ENCODE measurements at places on chromosomes 3 and 15.

GRCh38 chr3:120331076-120331475 is 18.1 kb downstream of the LRRC58 start:
- no peak for DNase-seq

- DNase-seq: no peak
Observed at GRCh38 chr3:33438284-33438668, 1.9 kb downstream of the UBP1 start.

GRCh38 chr3:16127249-16127648 is 47.2 kb upstream of the GALNT15 start:
- DNase-seq: no peak

GRCh38 chr15:71057143-71057542 is 58.1 kb upstream of the THSD4 start:
- no peak for DNase-seq

- no peak for DNase-seq
Observed at GRCh38 chr3:9280451-9281219, 31.2 kb upstream of the SRGAP3 start.

- no peak for DNase-seq
Observed at GRCh38 chr15:53328341-53328740, 431.1 kb downstream of the WDR72 start.

- DNase-seq: no peak
Observed at GRCh38 chr15:55241891-55242290, 45.1 kb upstream of the RSL24D1 start.

DNA sequence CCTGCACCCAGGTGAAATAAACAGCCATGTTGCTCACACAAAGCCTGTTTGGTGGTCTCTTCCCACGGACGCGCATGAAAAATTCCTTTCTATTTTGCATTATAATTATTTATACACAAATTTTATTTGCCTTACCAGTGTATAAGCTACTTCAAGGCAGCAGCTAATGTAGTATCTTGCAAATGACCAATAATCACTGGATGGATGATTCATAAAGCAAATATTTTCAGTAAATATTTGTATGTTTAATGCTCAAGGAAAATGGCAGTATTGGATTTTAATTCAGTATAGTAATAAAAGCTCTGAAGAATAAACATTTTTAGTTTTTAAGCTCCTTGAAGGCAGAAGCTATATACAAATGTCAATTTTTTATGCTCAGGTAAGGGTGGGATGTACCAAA is 158.7 kb upstream of the NANOGP8 start:
- DNase-seq: no peak

DNA sequence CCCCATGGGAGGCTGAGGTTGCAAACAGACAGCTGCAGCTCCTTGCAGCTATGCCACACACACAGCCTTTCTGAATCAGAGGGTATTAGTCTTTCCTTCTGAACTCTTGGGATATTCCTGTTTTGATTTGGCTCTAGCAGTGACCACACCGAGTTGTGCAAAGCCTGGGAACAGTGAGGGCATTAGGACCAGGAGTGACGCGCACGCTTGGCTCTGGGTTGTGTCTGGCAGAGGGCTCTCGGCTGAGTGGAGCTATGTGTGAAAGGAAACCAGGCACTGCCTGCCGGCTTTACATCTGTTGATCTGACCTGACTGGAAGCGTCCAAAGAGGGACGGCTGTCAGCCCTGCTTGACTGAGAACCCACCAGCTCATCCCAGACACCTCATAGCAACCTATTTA is at the start of gene GALNT15:
Gene GALNT15 (plus strand): TSS at position 292 of the 400 bp plus-strand sequence. CDS start 472 bp downstream, outside the sequence.
- no peak for DNase-seq

- no peak for DNase-seq
Observed at GRCh38 chr3:191330530-191331048, 263 bp upstream of the UTS2B start.

DNA sequence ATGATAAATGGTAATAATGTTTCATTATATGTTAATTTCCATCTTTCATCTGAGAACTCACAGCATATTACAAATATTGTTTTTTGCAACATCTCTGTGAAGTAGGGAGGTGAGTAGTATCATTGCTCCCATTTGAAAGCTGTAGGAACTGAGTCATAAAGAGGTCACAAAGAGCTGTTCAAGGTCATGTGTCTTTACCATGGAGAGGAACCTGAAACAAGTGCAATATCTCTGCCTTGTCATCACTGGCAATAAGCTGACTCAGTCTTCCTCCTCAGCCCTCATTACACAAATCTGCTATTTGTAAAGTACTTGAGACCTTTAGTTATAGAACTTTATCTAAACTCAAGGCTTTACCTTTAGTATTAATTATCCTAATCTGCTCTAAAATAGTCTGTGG is 4.4 kb upstream of the ATP13A4 start:
- no peak for DNase-seq

DNA sequence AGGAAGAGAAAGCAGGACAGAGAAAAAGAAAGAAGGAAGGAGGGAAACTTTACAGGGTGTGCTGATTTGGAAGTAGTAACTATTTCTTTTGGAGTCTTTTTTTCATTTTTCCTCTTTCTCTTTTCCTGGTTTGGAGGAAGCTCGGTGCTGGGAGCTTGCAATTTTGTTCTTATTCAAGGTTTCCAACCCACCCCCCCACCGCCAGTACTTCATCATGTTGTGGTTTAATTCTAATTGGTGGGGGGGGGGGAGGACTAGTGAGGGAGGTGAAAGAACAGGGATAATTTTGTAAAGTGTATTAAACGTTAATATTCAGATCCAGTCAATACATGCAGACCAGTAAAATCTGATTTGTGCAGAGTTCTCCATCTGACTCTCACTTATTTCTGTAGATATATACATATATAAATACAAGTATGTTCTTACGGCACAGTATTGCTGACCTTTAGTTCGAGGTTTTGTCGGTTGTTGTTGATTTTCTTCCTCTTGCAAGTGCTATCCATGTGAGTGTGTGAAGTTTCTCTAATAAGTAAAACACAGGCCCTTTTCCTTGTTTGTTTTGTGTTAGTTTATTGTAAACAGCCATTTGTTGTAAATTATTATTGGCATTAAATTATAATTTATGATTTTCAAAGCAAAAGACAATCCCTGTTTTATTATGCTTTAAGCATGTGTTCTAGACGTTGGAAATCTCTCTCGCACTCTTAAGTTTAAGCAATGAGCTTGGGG is 9.3 kb downstream of the NR2F2 start:
- no peak for DNase-seq

DNA sequence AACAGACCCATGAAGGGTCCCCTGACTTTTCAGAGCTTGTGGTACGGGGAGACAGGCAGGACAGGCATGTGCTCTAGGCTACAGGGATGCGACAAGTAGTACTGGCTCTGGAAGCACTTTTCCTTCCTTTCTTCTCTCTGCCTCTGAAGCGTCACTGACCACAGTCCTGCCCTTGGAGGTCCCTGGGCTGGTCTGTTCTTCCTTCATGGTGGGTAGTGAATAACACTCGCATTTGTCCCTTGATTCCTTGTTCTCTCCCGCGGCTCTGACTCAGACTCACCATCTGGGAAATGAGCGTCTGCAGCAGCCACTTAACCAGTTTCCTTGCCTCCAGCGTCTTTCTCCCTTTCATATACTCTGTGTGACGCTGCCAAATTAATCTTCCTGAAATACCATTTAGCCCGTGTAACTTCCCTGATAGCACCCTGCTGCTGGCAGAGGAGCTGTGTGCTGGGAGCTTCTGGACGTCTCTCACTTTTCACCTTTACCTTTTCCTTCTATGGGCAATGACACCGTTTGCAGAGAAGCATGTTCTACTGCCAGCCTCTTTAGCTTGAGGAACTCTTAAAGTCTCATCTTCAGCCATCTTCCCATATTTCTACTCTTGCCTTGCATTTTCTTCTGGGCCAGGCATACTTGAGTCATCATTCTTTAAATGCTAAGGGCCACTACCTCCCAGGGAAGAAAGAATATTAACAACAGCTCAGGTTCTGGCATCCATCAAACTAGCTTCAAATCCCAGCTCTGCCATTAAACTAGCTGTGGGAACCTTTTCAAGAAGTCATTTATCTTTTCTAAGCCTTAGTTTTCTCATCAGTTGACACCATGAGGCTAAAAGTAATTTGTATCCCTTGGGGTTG is 33.6 kb downstream of the TMEM45A start:
- no peak for DNase-seq

- DNase-seq: no peak
Observed at GRCh38 chr15:70049701-70050301, 47.9 kb downstream of the TLE3 start.

- DNase-seq: no peak
Observed at GRCh38 chr3:21041621-21042020, 709.4 kb downstream of the ZNF385D start.

- DNase-seq: no peak
Observed at GRCh38 chr3:78455712-78456433, 1311.9 kb downstream of the ROBO1 start.

GRCh38 chr3:157360044-157360443 is 76.6 kb upstream of the PTX3 start:
- DNase-seq: no peak

DNA sequence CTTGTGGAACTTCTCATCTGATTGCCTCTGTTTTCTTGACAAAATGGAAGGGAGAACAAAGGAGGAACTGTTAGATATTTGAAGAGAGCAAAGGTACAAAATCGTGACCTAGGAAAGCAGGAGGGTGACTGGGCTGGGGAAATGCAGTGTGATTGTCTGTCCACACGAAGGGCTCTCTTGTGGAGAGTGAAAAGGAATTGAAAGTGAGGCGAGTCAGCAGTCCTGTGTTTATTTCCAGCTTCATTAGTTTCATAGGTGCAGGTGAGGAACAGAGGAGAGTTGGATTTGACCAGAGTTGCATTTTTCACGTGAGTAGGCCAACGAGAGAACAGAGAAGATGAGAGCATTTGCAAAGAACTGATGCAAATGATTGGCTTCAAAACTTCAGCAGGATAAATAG is 336.4 kb upstream of the SATB1 start:
- DNase-seq: no peak

DNA sequence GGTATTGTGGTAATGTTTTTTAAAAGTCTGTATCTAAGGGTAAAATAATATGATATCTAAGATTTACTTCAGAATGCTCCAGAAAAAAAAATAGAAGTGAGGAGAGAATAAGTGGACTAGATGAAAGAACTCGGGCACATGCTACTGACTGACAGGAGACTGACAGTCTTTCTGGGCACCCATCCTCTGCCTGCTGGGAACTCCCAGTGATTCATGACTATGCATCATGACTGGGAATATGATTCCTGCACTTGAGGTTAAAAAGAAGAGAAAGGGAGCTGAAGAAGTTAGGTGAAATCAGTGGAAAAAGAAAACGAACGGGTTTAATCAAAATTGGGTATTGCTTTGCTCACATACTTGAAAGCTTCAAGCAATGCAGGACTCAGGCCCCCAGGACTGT is 35.7 kb upstream of the SPSB4 start:
- DNase-seq: no peak

DNA sequence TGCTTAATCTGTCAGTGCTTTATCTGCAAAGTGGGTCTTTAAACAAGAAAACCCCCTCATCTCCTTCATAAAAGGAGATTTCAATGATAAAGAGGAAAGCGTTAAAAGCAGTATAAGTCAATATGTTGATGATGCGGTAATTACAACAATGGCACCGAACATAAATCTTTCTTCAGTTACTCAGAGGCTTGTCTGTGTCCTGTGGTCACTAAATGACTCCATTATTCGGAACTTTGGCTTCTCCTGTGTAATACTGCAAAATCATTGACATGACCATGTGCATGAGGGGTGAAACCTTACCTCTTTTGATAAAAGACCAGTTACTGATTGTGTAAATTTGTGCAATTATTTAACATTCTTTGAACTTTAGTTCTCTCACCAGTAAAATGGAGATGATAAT is 4.8 kb upstream of the USP3 start:
- no peak for DNase-seq

- DNase-seq: no peak
Observed at GRCh38 chr15:62569460-62570404, 404.6 kb upstream of the C2CD4B start.

DNA sequence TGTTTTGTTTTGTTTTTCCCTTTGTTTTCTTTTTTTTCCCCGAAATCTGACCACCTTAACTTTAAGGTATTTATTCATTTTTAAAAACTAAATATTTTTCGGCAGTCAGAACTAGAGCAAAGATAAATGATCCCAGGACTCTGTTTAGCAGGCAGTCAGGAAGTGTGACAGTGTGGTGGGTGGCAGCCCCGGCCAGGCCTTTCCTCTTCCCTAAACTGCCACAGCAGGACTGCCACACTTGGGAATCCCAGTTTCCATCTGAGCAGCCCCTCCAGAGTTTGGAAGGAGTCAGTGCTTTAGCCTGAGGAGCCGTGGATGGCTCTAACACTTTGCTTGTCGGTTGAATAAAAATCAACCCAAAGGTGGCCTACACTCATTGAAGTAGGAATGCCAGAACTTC is 6.9 kb downstream of the CCRL2 start:
- no peak for DNase-seq

DNA sequence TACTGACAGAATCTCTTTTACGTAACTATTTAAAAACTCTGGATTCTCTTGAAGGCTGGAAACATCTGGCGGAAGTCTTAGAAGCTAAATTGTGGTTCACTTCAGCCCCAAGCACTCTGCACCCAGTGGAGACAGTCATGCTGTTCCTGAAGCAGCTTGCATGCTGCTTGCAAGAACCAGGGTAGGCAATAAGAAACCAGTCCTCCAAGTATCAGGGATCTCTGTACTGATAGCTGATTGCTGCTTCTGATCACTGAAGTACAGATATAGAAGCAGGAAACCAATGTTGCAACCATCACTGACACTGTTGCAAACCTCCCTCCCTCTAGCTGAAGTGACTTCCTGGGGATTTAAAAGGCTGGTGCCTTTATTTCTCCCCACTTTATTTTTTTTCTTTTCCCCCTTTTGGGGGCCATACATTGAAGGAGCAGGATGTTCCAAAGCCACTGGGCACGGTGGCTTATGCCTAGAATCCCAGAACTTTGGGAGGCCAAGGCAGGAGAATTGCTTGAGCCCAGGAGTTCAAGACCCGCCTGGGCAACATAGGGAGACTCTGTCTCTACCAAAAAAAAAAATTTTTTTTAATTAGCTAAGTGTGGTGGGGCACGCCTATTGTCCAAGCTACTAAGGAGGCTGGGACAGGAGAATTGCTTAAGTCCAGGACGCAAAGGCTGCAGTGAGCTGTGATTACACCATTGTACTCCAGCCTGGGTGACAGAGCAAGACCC is 15.3 kb downstream of the SPCS1 start:
- no peak for DNase-seq

DNA sequence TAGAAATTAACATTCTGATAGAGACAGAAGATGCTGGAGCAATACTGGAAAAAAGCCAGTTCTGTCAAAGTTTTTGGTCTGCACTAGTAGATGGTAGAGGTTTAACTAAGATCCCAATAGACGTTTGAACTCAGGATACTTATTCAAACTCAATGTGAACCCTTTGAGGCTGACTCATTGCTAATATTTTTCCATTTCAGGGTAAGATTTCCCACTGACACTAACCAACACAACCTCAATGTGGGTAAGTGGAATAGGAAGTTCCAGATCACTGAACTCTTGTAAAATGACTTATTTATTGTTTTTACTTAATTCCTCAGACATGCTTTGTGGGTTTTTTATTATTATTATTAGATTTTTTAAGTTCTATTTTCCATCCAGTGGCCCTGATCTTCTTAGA is 1024.8 kb downstream of the EPHA3 start:
- DNase-seq: no peak

GRCh38 chr3:105444725-105445124 is 78.0 kb downstream of the ALCAM start:
- DNase-seq: no peak

- no peak for DNase-seq
Observed at GRCh38 chr3:195738274-195739044, 17.7 kb downstream of the MUC20 start.

Measured in stimulated activated CD4-positive, alpha-beta T cell treated with anti-CD3 and anti-CD28 coated beads, Interleukin-4, amount 100 ng/mL, for 1 hour (primary cell).